ENCODE measurements at places on chromosomes 16 and 17.

- no peak for DNase-seq
Observed at GRCh38 chr16:54176376-54176901, 110.1 kb downstream of the IRX3 start.

GRCh38 chr17:42678951-42679491, 2.2 kb upstream of the PLEKHH3 start:
- DNase-seq = no peak

DNA sequence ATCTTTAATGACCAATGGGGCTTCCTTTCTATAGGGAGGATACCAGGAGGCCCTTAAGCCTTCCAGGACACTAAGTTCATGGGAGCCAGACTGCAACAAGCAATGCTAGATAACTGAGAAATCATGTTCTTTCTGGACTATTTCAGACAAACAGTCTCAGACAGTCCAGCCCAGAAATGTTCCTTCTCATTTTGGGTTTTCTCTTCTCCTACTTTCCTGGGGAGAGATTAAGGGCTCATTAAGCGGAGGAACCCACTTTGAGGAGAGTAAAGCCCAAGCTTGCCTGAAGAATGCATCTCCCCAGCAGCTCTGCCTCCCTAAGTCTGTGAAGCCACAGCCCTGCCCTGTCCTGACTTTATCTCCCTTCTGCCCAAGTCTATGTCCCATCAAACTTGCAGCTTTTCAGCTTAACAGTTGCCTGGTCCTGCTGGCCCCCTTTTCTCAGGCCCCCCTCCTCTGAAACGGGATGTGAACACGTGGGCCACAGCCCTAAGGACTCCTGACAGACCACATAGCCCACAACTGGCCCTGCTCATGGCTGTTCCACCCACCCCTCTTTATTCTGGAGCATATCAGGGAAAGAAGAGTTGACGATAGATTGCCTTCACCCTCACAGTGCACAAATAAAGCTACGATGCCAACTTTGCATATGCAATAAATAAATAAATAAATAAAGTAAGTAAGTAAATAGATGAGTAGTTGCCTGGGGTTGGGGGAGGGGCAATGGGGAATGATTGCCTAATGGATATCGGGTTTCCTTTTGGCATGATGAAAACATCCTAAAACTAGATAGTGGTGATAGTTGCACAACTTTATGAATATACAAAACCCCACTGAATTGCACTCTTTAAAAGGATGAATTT, 111.0 kb downstream of the N4BP1 start:
- DNase-seq = no peak

- DNase-seq = no peak
Observed at GRCh38 chr16:77736879-77737278, 14.6 kb downstream of the NUDT7 start.

GRCh38 chr16:20744922-20745440, 3.4 kb upstream of the THUMPD1 start:
- DNase-seq = no peak

GRCh38 chr17:1928976-1929375, 96.2 kb downstream of the RTN4RL1 start:
- DNase-seq = no peak

DNA sequence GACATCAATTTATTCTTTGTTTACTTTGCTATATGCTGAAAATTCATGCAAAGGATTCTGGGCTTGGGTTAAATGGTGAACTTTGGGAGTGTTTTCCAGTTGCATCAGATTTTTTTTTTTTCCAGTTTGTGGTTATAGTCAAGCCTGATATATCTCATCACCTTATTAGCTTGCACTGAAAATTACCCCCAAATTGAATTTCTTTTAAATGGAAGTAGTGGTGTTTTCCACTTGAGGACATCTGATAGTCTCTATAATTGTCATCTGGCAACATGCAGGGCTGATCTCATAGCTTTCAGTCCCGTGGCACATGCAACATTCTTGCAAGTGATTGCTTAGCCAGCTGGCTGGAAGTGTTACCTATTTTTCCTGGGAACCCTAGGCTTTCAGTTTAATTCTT, 4.7 kb upstream of the KRTAP3-1 start:
- DNase-seq = no peak

- peak; percentile 96 for DNase-seq
Observed at GRCh38 chr16:4944333-4945281, 7.7 kb upstream of the PPL start.

- DNase-seq = no peak
Observed at GRCh38 chr16:64397042-64397441, 724.8 kb downstream of the CDH11 start.

GRCh38 chr16:51327001-51327400, 175.9 kb upstream of the SALL1 start:
- no peak for DNase-seq

- no peak for DNase-seq
Observed at GRCh38 chr17:27493088-27493487, 36.8 kb downstream of the KSR1 start.

DNA sequence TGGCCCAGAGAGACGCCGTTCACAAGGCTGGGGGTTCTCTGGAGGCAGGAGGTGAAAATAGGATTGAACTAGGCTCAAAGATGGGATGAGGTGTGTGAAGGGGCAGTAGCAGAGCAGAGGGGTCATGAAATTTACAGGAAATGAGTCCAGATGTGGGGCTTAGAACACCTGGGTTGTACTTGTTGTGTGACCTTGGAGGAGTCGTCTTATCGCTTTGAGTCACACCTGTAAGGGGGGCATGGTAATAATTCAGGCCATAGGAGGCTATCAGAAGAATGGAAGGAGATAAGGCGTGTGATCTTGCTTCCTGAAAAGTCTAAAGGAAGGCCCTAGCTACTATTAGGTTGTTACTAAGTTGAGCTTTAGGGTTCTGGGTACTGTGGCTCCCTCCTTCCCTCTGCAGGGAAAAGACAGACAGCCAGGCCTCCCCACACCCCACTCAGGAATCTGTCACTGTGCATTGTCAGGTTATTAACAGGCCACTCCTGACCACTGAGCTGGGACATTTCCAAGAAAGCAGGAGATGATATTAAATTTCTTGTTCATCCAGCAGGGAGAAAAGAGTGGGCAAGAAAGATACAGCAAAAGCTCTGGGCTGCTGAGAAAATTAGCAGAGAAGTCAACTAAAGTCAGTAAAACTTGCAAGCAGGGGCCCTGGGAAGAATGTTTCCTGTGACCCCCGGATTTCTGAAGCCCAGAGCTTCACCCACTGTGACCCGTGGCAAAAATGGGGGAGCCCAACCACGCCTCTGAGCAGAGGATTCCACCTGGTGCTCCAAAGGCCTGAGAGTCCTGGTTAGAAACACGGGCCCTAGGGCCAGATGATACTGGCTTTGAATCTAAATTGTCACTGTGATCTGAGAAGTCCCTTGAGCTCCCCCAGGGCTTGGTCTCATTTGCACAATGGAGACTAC, 6.0 kb upstream of the CDC42EP4 start:
- no peak for DNase-seq

- no peak for DNase-seq
Observed at GRCh38 chr16:11781773-11782172, 15.3 kb downstream of the ZC3H7A start.

DNA sequence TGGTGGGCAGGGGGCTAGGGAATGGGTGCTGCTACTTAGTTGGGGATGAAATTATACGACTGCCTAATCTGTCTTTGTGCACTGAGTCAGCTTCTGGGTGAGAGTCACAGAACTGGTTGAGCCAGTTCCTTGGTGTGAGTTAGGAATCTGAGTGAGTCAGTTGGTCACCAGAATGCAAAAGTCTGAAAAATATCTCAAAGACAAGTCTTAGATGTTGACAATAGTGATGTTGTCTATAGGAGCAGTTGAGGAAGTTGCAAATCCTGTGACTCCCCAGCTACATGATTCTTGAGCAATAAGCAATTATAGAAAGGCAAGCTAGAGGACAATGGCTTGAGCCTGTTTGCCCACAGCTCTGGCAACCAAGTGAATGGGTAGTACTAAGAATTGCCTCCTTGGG, 399.2 kb downstream of the CNTNAP4 start:
- no peak for DNase-seq

DNA sequence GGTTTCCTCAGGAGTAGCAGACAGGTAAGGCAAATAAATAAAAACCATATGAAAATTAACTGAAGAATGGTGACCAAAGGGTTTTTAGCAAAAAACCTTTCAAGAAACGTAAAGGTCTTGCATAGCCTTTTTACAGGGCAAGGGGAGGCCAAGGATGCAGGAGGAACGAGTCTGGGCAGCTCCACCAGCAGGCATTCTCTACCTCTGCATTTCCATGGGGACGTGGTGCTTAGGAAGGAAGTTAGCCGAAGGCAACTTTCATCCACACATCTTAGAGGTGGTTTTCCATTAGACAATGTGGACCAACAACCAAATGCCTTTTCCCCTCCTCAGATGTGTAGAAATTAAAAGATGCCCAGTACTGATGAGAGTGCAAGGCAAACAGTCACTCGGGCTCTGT, 20.7 kb downstream of the TOM1L2 start:
- DNase-seq = no peak

DNA sequence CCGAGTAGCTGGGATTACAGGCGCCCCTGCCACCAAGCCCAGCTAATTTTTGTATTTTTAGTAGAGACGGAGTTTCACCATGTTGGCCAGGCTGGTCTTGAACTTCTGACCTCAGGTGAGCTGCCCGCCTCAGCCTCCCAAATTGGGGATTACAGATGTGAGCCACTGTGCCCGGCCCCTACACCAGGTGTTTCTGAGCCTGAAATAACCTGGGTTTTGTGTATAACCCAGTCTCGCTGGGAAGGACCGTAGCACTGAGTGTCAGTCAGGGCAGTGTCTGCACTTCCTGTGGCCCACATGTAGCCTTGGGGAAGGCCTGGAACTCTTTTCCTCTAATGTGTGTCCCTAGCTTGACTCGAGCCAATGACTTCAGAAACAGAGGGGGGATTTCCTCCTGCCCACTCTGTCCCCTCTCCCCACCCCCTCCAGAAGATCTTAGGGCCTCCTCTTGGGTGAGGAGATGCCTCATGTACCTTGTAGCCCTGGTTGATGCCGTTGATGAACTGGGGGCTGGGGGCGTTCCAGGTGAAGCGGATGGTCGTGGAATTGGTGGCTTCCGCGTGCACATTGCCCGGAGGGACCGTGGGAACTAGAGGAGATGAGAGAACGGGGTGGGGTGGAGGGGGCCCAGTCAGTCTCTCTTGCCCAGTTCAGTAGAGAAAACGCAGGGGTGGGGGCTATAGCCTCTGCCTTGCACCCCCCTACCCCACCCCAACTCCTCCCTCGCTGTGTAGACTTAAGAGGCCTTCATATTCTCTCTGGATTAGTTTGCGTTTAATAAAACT, 102.6 kb upstream of the CDC42EP4 start:
- DNase-seq = no peak

DNA sequence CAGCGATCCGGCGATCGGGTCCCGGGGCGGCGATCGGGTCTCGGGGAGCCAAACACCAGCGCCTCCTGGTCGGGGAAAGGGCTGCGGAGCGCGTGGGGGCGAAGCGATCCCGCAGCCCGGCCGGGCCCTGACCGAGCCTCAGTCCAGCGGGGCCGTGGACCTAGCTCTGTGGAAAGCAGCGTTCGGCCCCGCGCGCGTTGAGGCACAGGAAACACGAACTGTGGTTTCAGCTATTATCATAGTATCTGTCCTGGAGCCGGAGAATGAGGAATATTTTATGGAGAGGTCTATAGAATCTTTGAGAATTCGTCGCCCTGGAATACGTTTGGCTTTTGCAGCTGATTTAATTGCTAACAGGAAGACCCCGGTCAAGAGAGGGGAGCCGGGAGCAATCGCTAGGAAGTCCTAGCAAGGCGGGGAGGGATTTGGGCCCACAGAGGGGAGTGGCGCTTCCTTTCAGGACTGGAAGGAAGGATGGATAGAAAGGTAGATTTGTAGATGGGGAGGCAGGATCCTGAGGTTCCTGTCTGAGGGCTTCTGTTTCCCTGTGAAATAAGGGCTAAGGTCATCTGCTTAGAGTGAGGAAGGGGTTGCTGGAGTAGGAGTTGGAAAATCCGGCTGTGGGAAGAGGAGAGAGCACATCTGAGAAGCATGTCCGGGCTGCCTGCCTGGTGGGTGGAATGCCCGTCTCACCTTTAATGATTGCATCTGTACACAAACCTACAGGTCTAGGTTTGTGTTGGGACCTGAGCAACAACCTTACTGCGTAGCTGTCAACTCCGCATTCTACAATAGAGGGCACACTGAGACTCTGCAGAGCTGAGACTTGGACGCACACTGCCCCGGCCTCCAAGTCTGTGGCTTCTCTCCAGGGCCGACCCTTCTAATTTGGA, 770 bp downstream of the CCNF start:
- DNase-seq = peak; percentile 82

GRCh38 chr17:49638818-49639217, 39.1 kb downstream of the SPOP start:
- DNase-seq = no peak

DNA sequence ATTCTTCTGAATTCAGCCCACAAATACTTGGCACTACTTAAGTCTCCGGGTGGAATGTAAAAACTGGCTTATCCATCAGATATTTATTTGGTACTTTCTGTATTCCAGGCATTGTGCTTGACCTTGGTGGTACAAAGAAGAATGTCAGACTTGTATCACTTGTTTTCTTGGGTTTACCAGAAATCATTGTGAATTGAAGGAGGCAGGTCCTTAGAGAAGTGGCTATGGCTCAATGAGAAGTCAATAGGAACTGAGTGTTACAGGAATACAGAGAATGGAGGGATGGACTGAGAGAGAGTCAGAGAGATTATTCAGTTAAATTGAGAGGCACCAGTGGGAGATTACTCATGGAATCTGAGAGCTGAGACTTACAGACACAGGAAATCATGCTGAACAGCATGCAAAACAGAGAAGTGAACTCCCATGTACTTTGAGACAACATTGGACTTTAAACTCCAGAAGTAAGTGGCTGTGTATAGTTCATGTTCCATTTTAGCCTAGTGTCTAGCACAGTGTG, 704.1 kb downstream of the CDH11 start:
- DNase-seq = no peak

- no peak for DNase-seq
Observed at GRCh38 chr17:39667262-39667944, 850 bp upstream of the PNMT start.

DNA sequence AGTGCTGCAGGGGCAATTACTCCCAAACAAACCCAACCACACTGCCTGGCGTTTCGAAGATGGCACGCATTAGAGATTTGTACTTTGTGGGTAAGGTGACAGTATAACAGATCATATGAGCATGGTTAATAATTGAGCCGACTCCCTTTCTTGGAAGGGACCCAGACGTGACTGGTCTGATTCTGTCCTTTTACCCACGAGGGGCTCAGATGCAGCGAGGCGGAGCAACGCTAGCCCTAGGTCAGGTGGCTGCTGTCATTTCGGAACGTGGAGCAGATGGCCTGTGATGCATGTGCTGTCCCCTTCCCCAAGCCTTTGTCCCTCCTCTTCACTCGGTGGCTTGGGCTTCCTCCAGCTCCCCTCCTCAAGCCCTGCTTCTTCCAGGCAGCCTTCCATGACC, 84.2 kb downstream of the SNX29 start:
- no peak for DNase-seq

DNA sequence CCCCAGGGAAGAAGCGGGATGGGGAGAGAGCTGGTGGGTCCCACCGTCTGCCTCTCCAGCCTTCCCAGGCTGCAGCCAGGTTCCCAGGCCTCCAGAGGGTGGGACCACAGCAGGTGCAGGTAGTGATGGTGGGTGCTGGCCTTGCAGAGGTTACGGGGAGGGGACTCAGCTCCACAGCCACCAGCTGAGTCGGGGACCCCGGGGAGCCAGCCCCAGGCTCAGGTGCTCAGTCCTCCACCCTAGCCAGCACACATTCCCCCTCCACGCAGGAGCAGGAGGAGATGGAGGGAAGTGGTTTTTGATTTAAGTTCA, 5.0 kb downstream of the TP53I13 start:
- DNase-seq = no peak
